AG08396 (cell line): ENCODE measurements at places on chromosomes 16 and 17.

- no peak for DNase-seq
Measured at GRCh38 chr17:9408868-9409829, 166.5 kb downstream of the STX8 start.

GRCh38 chr16:48892893-48893292, 282.9 kb upstream of the N4BP1 start:
- DNase-seq: no peak

GRCh38 chr16:3857189-3858043, 23.1 kb downstream of the CREBBP start:
- peak; percentile 30 for DNase-seq

GRCh38 chr17:73155410-73156165, 9.2 kb upstream of the SSTR2 start:
- no peak for DNase-seq

- no peak for DNase-seq
Measured at GRCh38 chr17:29972277-29972676, 30.8 kb downstream of the EFCAB5 start.

DNA sequence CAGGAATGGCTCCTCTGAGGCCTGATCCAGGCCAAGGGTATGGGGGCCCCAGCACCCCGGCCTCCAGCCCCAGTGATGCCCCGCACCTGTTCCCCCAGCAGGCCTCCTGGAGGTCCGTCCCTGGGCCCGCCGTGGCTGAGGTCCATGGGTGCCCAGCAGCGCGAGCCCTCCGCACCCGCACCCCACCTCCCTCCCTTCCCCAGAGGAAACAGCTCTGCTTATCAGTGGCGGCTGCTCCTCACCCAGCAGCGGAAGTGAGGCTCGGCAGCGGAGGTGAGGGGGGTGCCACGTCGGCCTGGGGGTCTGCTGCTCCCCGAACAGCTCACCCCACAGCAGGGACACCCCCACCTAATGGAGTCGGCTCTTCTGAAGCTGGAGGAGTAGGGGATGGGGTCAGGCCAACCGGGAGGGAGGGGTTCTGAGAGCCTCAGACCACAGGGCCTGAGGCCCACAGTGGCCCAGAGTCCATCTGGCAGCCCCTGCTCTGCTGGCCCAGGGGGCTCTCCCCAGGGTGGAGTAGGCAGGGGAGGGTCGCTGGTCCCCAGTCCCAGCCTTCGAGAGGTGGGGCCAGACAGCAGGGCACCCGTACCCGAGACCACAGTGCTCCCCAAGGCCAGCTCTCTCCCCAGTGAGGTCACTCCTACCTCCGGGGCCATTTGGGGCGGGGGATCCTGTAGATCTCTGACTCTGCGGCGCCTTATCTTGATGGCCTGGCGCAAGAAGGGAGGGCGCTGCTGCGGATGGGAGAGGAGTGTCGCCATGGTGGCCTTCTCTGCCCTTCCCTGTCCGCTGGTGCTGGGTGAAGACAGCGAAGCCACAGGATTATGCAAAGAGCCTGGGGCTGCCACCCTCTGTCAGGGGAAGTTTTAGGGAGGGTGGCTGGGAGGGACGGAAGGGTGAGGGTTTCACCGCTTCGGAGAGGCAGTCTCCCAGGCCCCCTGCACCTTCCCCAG, at the start of gene UNC13D:
Gene UNC13D, minus strand, starts transcription at position 828 of the 953 bp plus-strand sequence. Its CDS starts 67 bp downstream, at position 761.
- DNase-seq: no peak

GRCh38 chr17:67602974-67603373, 114.8 kb upstream of the NOL11 start:
- peak; percentile 44 for DNase-seq

- no peak for DNase-seq
Measured at GRCh38 chr16:22380529-22380928, 6.1 kb upstream of the CDR2 start.

- no peak for DNase-seq
Measured at GRCh38 chr17:3506054-3506453, 30.3 kb downstream of the ASPA start.

GRCh38 chr17:34465789-34466188, 102.8 kb upstream of the CCL1 start:
- DNase-seq: no peak

- DNase-seq: no peak
Measured at GRCh38 chr17:41681776-41682175, 6.9 kb upstream of the EIF1 start.

DNA sequence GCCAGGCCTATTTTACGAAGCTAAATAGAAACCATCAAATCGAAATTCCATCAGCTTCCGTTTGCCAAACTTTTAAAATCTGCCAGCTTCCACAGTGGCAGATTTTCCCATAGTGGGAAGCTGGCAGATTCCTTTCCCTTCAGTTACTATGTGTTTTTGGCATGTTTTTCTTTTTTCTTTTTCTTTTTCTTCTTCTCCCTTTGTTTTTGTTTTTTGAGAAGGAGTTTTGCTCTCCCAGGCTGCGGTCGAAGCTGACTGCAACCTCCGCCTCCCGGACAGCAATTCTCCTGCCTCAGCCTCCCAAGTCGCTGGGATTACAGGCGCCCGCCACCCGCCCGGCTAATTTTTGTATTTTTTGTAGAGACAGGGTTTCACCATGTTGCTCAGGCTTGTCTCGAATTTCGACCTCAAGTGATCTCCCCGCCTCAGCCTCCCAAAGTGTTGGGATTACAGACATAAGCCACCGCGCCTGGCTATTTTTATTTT, 684 bp upstream of the CWC25 start:
- no peak for DNase-seq

- no peak for DNase-seq
Measured at GRCh38 chr17:39000021-39000601, 32.9 kb upstream of the FBXO47 start.

DNA sequence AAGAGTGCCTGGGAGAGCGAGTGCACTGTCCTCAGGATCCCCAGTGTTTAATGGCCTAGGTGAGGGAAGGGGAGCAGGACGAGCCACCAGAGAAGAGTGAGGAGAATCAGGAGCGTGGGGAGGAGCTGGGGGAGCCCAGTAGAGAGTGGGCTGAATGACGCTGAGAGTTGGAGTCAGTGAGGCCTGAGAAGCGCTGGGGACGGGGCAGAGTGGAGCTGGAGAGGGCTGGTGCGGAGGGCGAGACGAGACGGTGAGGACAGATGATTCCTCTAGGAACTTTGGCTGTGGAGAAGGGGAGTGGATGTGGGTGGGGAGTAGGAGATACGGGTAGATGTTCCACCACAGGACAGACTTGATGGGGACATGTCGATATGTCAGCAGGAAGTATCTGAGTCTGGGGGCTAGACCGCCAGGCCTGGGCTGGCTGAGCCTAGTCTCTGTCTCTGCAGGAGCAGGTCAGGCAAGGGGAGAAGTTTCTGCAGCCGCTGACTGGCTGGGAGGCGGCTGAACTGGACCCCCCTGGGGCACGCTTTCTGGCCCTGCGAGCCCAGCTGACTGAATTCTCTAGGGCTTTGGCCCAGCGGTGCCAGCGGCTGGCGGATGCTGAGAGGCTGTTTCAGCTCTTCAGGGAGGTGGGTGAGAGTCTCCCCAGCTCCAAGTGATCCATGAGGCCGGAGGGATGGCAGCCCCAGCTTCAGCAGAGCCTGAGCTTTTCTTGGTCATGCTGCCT, 4.7 kb downstream of the PLEKHG4 start:
- DNase-seq: no peak

GRCh38 chr16:946048-946395, 24.8 kb downstream of the LMF1 start:
- no peak for DNase-seq

DNA sequence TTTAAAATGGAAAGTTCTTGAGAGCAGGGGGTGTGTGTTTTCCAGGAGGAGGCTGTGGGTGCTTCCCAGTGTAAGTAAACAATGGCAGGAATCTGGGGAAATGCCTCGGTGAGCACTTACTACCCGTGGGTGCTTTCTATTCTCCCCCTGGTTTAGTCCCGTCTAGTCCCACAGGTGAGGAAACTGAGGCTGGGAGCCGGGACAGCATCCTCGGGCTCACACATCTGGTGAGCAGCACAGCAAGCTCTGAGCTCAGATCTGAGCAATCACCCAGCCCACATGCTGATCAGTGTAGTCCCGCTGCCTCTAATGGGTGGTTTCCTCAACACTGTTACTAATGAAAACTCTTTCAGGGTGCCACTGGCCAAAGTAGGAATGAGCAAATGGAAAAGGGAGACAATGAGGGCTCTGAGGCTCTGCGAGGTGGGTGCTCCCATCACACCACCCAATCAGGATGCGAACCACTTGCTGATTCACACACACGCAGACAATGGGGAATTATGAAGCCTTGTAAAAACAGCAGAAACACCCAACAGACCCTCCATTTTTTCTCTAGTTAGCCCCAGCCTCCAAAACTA, 202.6 kb downstream of the PARN start:
- no peak for DNase-seq

DNA sequence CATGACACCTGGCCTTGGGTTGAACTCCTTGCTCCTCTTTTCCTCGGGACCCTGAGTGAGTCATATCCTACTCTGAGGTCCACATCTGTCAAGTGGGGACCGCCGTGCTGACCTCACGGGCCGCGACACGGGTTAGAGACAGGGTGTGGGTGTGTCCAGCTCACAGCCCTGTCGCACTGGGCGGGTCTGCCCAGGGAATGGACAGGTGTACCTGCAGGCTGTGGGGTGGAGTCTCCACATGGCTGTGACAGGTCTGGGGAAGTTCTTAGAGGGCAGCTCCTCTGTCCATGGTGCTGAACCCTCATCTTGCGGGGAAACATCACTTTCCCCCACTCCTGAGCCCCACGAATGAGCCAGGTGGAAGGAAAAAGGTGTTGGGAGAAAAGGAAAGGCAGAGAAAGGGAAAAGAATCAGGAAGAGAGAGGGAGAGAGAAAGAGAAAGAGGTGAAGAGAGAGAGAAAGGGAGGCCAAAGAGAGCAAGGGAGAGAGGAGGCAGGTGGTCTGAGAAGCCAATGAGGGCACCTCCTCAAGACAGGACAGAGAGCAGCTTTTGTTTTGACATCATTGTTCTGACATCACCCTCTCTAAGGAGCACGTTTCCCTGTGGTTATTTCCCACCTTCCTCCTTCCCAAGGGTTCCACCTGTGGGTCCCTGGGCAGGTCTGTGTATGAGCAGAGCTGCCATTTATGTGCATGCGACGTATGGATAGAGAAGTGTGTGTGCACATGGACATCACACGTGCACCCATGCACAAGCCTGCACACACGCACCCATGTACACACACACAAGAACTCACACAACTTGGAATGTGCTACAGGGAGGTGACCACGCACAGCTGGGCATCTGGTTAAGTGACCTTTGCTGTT, 32.6 kb upstream of the CBFA2T3 start:
- DNase-seq: no peak

DNA sequence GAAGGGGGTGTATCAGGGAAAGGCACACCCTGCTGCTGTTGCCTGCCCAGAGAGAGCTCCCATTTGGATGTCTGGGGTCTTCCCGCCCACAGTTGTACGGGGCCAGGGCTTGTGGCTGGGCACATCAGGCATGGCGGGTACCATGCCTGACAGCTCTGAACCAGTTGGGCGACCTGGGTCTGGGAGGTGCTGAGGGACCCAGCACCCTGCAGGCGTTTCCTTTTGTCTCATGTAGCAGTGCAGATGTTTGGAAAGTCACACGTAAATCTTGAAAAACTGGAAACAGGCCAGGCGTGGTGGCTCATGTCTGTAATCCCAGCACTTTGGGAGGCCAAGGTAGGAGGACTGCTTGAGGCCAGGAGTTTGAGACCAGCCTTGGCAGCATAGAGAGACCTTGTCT, 8.4 kb upstream of the JPT2 start:
- no peak for DNase-seq

GRCh38 chr16:22400900-22401299, 26.5 kb upstream of the CDR2 start:
- no peak for DNase-seq

- no peak for DNase-seq
Measured at GRCh38 chr17:13478326-13478830, 123.4 kb downstream of the HS3ST3A1 start.

DNA sequence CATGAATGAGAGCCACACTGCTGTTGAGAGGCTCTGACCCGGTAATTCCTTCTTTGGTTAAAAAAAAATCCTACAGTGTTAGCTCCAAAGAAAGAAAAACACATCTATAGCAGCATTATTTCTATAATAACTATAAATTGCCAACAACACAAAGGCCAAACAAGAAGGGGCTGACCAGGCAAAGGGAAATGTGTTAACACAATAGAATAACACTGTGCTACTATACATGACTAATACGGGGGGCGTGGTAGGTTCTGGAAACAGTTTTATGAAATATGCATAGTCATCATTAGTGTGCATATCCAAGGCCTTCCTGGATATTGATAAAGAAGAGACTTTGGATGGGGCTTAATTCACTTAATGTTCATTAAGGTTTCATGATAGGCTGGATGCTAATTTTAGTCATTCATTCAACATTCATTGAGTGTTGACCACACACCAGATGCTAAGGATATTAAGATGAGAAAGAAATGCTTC, 50.0 kb upstream of the CCL1 start:
- DNase-seq: no peak

GRCh38 chr16:85381738-85382592, 231.2 kb upstream of the GSE1 start:
- DNase-seq: no peak

GRCh38 chr17:29091606-29092289, 48.8 kb downstream of the PIPOX start:
- no peak for DNase-seq

- no peak for DNase-seq
Measured at GRCh38 chr17:57517273-57517631, 227.8 kb downstream of the CCDC182 start.

DNA sequence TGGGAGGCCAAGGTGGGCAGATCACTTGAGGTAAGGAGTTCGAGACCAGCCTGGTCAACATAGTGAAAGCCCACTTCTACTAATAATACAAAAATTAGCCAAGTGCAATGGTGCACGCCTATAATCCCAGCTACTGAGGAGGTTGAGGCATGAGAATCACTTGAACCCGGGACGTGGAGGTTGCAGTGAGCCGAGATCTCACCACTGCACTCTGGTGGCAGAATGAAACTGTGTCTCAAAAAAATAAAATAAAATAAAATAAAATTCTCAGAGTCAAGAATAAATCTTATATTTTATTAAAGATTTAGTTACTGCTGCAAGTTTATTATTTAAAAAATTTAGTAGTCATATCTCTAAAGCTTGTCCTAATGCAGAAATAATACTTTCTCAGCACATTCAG, 29.7 kb downstream of the ARL4D start:
- no peak for DNase-seq

DNA sequence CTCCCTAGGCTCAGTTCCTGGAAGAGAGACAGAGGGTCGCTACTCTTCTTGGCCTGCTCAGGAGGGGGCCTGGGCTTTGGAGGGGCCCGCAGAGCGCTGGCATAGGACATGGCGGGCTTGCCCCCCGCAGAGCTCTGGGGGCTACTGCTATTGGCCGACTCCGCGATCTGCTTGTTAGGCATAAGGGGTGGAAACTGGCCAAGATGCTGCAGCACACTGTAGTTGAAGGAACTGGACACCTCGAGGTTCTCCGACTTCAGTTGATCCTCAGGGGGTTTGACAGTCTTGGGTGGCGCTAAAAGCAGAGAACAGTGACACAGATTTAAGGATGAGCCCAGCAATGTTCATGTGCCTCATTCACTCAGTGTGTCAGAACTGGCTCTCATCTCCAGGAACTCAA, 33.9 kb downstream of the CACNG1 start:
- DNase-seq: no peak

- no peak for DNase-seq
Measured at GRCh38 chr17:80471922-80472321, 4.5 kb downstream of the NPTX1 start.

- no peak for DNase-seq
Measured at GRCh38 chr16:89983536-89983935, 35.0 kb downstream of the DEF8 start.
